ENCODE measurements at places on chromosomes 13 and 19. TPM values are rescaled to one million over a fixed set of nuclear protein-coding genes. Genes with fewer than 3 reads are reported as not detected.

DNA sequence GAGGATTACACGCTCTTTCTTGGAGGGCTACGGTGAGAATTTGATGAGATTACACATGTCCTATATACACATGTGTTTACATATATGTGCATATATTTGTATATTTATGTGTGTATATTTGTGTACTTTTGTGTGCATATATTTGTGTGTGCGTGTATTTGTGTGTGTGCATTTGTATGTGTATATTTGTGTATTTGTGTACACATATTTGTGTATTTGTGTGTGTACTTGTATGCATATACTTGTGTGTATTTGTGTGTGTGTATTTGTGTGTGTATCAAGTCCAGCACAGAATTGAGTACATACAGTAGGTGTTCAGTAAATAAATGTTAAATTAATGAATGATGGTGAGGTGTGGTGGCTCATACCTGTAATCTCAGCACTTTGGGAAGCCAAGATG, 1.8 kb downstream of the TMEM143 start:
- DNase-seq, result no peak

GRCh38 chr13:95627590-95627989, 16.9 kb downstream of the DZIP1 start:
- no peak for DNase-seq

The RPL21 gene
- polyA plus RNA-seq, result 1,188 TPM

- no peak for DNase-seq
These were observed 48.9 kb upstream of the PABPC3 start for GRCh38 chr13:25046985-25047511.

GRCh38 chr19:48842789-48843162, 6.5 kb upstream of the HSD17B14 start:
- peak; percentile 60 for DNase-seq

GRCh38 chr19:35090506-35091214, 25.0 kb upstream of the FXYD3 start:
- no peak for DNase-seq

- DNase-seq, result no peak
These were observed 113.1 kb downstream of the GNG7 start for GRCh38 chr19:2589441-2589840.

DNA sequence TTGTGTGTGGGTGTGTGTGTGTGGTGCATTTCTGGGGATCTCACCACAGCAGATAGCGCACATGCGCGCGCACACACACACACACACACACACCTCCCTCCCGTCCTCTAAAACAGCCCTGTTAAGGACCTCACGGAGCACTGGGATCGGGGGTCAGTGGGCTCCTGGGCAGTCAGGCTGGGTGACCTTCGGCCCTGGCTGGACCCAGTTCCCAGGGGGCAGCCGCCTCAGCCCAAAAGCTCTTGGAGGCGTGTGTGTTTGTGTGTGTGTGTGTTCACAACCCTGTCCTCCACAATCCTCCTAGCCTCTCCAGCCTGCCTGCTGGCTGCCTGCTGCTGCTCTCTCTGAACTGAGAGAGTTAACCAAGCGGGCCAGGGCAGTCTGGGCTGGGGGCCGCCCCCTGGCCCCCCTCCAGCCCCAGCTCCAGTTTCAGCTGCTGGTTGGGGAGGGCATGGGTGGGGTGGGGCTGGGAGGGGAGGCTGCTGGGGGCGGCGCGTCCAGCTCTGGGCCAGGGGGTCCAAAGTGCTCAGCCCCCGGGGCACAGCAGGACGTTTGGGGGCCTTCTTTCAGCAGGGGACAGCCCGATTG, at the start of gene FXYD1:
FXYD1 (plus strand) TSS at position 520 of the 588 bp plus-strand sequence. CDS start 1,256 bp downstream, outside the sequence.
- DNase-seq, result peak; percentile 76

DNA sequence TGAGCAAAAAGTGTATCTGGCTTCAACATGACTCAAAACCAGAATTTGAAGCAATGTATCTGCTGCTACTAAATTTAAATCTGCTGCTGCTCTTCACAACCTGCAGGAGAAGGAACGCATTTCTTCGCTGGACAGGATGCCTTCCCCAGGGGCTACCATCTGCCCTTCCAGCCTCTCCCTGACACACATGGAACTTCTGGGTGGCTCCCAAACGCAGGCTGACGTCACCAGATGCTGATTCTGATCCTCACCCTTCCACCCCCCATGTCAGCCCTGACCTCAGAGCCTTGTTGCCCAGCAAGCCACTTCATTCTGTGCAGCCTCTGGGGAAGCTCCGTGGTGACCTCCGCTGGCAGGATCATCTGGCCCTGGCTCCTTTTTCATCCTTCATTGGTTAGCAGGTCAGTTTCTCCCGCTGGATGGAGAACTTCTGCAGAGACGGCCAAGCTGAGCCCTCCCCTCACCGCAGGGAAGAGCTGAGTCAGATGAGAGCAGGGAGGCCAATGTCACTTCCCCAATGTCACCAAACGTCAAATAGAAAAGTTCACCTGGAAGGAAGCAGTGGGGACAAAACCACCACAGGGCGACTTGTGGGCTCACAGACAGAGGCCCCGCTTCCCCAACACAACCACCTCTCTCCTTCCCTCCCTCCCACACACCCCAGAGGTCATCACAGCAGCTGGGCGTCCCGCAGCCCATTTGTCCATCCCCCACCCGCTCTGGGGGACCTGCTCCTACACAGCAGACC, 14.0 kb upstream of the RAB20 start:
- peak; percentile 33 for DNase-seq

GRCh38 chr13:35724446-35724845, 248.0 kb upstream of the MAB21L1 start:
- no peak for DNase-seq

The PEAK3 gene
- polyA plus RNA-seq, result 0.13 TPM

DNA sequence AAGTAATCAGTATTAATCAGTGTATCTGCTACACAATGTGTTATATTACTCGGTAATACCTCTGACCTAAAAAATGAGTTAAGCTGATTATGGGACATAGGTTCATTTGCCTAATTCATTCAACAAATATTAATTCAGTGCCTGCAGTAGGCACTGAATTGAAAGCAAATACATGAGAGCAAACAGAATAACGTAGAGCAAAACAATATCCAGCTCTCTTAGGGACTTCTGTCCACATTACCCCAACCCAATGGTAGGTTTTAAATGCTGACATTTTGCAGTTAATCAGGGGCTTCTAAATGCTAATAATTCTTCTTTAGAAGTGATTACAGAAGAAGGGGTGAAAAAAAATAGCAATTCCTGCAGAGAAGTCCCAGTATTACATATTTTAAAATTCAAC, 4.9 kb downstream of the RCBTB2 start:
- no peak for DNase-seq

DNA sequence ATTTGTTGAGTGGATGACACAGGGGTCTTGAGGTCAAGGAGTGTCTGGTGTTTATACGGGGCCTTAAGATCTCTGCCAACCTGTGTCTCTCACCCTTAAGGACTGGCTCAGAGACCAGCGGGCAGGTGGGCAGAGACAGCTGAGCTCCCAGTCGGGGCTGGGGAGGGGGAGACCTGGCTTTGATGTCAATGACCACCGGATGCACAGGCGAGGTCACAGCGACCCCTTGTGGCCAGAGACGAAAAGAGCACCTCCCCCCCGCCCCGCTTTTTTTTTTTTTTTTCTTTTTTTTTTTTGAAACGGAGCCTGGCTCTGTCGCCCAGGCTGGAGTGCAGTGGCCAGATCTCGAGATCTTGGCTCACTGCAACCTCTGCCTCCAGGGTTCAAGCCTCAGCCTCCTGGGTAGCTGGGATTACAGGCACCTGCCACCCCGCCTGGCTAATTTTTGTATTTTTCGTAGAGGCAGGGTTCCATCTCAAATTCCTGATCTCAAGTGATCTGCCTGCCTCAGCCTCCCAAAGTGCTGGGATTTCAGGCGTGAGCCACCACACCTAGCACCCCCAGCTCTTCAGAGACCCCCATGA, 12.1 kb upstream of the KLK14 start:
- peak; percentile 30 for DNase-seq

GRCh38 chr19:19372656-19373416, 32.6 kb upstream of the GATAD2A start:
- DNase-seq, result peak; percentile 80

GRCh38 chr19:2334426-2334825, 5.9 kb downstream of the SPPL2B start:
- DNase-seq, result no peak

The PLPP2 gene
- 0.80 TPM for polyA plus RNA-seq

The ARID3A gene
- polyA plus RNA-seq, result 3.7 TPM

DNA sequence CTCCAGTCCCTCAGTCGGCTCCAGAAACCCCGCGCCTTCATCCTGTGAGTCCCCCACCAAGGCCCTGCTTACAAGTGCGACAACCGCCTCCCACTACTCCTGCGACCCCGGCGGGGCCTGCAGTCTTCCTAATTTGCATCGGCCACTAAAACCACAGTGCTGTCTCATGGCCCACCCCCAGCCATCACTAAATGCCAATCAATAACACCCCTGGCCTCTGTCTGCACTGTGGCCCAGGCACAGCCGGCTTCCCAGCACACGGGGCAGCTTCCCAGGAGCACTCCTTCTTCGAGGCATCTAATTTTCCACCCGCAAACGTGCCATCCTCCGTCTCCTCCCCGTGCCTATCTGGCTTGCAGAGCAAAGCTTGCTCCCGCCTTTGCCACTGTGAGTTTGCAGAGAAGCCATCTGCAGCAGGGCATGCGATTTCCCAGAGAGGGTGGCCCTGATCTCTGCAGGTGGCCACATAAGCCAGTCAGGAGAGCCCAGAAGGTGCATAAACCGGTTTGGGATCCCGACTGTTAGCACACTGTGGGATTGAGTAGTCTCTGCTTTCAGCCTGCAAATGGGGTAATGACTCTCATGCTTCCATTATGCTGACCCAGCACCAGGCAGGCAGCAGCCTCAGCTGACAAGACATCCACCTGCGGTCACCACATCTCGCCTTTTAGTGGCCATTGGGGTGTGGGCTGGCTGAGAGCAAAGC, 34.0 kb upstream of the USE1 start:
- DNase-seq, result no peak

GRCh38 chr13:66543780-66544179, 686.4 kb downstream of the PCDH9 start:
- DNase-seq, result no peak

The LILRA2 gene
- 0.87 TPM for polyA plus RNA-seq

The SRRM5 gene
- 0.26 TPM for polyA plus RNA-seq

The CASP14 gene
- polyA plus RNA-seq, result not detected
